ENCODE measurements at places on chromosomes 2 and 18. TPM values are rescaled to one million over a fixed set of nuclear protein-coding genes. Genes with fewer than 3 reads are reported as not detected.
A peak's percentile ranks its signal among the peaks of the same experiment; 100 is the strongest.

GRCh38 chr2:121906170-121906569 lies 150.7 kb downstream of the TSN start:
- DNase-seq: no peak

DNA sequence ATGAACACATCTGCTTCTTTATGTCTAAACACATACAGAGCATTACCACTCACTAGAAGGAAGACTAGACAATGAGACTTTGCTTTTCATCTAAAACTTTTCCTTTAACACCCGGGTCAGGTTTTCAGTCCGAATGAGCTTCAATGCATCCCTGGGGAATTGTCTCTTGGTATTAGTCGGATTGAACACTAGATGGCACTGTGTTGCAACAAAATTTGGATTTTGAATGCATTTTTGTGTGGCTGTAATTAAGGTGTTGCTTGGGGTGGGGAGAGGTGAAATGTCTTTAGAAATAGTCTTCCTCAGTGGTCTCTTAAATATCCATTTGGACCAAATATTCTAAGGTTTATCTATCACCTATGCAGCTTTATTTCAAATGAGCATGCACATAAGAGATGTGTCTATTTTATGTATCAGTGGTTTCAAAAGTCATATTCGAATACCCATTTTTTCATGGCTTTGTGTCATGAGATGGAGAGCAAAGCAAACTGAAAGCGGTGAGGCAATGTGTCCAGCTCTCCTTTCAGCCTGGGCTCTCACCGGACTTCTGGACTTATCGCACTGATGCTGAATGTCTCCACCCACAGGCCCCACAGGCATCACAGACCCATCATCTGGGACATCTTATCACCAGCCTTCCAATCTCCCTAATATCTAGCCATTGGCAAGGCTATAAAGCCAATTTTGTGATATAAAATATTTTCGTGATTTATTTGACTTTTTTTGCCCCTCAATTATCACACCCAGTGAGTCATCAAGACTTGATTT lies 510.3 kb downstream of the RNF144A start:
- peak; percentile 20 for DNase-seq

PDE6D gene
- 64.3 TPM for total RNA-seq

TMEM17 gene
- total RNA-seq: 1.4 TPM

CD8A gene
- not detected for total RNA-seq

GRCh38 chr2:137706786-137707613 lies 257.3 kb upstream of the HNMT start:
- DNase-seq: no peak

DNA sequence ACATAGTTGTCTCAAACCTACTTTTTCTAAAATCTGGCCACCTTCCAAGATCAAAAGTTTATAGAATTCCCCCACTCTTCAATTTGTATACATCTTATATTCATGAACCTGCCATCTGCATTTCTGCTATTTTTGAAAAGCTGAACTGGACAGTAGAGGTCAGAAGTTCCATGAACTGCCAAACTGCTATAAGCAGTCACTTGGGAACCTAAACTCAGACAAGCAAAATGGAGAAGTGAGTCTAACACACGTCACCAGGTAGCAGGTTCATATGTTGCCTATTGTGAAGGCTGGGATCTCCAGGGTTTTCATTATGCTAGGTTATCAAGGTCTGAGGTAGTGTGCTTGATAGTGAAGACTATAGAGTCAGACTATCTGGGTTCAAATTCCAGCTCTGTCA lies 2.0 kb upstream of the MYO1B start:
- no peak for DNase-seq

POTEC gene
- total RNA-seq: 2.9 TPM

DNA sequence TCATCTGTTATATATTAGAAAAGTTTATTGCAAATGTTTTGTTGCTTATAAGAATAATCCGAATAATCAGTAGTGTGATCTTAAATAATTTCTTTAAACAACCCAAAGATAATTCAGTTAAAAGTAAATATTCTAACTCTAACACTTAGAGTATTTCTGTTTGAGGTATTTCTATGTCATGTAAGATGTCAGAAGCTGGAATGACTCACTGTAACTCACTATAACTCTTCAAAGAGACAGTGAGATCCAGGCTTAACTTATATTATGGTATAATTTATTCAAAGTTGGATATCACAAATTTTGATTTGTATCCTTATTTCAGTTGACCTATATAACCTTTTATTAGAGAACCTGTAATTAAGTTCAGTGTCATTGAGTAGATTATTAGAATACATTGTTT lies 6.9 kb downstream of the MBD5 start:
- no peak for DNase-seq

GRCh38 chr2:128450211-128451024 lies 131.8 kb upstream of the HS6ST1 start:
- DNase-seq: no peak

- no peak for DNase-seq
These were observed 122.1 kb downstream of the MGAT5 start for GRCh38 chr2:134375935-134376334.

DNA sequence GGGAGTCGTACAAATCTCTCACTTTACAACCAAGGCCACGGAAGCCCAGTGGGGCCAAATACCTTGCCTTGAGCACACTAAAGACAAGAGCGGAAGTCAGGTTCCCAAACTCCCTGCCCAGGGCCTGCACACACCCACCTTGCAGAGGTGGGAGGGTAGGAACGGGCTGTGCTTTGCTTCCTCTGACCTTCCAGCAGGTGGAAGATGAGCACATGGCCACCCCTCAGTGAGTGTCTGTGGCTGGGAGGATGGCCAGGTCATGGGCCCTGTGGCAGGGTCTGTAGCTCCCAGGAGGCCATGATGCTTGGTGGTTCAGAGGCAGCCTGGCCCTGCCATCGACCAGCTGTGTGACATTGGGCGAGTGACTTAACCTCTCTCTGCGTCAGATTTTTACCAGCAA lies 218.2 kb downstream of the ZBTB7C start:
- no peak for DNase-seq

- DNase-seq: no peak
These were observed 50.5 kb downstream of the RAB31 start for GRCh38 chr18:9758624-9759075.

LYG2 gene
- total RNA-seq: not detected

DNA sequence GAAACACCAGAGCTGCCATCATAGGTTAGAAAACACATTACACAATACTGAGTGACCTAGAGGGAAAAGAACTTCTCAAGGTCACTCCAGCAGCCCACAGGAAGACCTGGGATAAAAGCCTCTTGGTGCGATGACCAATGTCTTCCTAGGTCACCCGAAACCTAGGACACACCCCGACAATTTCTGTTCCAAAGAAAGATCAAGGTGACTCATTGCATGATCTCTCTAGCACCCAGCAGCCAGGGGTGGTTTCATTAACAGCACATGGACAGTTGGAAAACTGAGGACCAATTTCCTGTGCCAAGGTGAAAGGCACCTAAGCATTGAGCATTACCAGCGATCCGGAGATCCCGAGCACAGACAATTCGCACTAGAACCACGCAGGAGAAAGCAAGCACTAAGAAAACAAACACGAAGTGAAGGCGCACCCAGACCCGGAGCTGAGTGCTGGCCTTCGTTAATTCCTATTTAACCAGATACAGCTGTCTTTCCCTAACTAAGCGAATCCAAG lies 1.5 kb downstream of the CACNB4 start:
- DNase-seq: peak; percentile 28

UGT1A10 gene
- 8.2 TPM for total RNA-seq

GRCh38 chr18:45628979-45629958 lies 14.0 kb downstream of the SLC14A2 start:
- DNase-seq: peak; percentile 32
